Fibroblast of lung (primary cell): ENCODE measurements at places on chromosomes 5 and 9.

DNA sequence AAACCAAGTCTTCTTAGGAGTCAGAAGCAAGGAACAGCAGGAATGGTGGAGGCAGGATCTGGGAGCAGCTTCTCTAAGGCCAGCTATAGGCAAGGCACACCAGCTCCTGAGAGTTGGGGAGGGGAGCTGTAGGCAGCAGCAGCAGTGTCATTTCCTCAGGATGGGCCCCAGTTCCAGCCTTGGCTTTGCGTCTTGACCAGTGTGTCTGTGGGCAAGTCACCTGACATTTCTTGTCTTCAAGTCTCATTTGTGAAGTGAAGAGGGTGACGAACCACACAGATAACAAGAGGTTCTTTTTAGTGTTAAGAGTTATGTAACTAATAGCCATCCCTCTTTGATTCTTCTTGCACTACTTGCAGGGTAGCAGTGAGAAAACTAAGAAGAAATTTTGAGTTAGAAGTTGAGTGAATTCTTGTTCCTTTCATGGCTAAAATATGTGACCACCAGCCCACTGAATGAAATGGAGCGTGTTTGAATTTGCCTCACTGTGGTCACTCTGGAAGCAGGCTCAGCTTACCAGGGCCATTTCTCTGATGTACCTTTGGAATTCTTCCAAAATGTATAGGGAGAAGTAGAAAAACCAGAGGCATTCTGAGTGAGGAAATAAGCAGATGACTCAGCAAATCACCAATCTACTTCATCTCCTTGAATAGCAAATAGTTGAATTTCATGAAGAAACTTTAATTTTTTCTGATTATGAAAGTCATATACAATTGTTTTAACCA, 42.4 kb downstream of the RHOBTB3 start:
- DNase-seq = peak; percentile 89

DNA sequence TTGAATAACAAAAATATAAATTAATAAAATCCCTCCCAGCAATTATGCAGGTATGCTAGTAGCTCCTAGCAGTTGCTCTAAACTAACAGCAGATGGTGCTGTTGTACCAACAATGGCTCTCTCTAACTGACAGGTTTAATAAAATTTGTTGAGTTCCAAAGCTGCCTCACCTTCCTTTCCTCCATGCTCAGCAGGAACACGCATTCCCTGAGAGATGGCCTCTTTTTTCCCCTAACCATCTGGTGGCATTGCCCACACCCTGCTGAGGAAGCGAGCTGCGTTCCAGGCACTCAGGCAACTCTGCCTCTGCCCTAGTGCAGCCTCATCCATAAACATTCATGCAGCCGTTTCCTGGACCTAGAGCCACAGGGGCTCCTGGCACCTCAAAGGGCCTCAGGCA, 106.2 kb downstream of the KLHL3 start:
- peak; percentile 46 for DNase-seq

GRCh38 chr5:15774632-15775031, 274.7 kb downstream of the FBXL7 start:
- no peak for DNase-seq

DNA sequence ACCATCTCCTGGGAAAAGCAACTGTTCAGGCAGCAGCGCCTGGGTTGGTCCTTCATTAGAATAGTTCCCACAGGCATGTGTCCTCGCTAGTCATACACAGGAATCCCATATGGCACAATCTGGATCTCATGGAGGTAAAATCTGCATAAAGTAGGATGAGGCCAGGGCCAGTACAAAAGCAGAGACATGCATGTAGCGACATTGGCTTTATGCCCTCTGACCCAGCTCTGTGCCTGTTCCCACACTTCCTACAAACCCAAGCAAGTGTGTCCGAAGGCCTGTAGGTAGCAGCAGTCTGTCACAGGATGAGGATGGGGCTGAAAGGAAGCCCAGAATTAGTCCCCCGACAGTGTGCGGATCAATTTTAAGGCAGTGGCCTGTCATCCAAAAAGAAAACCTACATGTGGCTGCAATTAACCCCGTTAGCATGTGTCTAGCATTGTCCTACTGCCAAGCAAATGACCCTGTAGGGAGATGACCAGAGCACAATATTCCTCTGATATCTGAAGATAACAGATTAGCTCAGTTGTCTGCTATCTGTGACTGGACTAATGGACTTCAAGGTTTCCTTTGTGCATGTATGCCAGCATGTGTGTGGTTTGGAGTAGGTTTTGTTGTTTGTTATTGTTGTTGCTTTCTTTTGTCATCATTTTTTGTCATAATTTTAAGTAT, 178.8 kb downstream of the TMEM161B start:
- DNase-seq = no peak

GRCh38 chr5:116436674-116437350, 137.8 kb downstream of the SEMA6A start:
- no peak for DNase-seq

- DNase-seq = peak; percentile 100
Observed at GRCh38 chr5:37668524-37669047, 171.3 kb downstream of the GDNF start.

DNA sequence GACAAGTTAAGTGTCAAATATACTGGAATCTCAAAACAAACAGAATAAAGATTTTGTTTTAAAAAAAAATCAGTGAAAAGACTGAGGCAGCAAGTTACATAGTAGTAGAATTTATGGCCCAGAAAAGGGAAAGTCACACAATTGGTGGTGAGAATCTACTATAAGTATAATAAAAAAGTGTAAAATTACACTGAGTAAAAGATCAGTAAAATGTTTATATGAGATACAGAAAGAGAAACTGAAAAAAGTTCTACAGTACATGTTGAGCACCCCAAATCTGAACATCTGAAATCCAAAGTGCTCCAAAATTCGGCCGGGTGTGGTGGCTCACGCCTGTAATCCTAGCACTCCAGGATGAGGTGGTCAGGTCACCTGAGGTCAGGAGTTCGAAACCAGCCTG, 15.0 kb downstream of the AGTPBP1 start:
- no peak for DNase-seq

DNA sequence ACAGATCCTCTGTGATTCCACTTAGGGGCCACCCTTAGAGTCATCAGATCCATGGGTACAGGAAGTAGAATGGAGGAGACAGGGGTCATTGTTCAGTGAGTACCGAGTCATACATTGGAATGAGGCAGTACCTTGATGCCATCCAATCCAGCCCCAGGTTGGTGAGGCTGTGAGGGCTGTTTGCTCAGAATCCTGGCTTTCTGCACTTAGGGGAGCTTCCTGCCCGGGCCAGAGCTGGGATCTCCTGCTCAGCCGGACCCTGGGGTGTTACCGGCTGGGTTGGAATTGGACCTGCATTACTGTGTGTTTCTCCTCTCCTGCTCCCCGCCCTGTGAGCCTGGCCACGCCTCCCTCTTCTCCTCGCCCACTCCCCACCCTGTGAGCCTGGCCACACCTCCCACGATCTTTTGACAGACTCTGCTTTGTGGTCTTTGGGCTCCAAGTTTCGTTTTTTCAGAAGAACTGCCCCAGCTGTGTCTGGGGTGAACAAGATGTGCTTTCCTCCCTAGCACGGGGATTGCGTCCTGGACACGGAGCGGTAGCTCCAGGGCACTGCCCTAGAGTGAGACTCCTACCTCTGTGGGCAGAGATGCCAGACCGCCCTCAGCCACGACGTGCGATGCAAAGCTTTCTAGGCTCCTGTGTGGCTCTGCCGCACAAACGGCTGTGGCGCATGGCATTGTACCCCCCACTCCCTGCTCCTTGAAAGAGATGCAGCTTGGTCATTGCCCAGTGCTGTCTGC, 15.4 kb downstream of the TRAF2 start:
- DNase-seq = peak; percentile 64

GRCh38 chr5:55913466-55914413, 62.6 kb downstream of the IL31RA start:
- DNase-seq = no peak

DNA sequence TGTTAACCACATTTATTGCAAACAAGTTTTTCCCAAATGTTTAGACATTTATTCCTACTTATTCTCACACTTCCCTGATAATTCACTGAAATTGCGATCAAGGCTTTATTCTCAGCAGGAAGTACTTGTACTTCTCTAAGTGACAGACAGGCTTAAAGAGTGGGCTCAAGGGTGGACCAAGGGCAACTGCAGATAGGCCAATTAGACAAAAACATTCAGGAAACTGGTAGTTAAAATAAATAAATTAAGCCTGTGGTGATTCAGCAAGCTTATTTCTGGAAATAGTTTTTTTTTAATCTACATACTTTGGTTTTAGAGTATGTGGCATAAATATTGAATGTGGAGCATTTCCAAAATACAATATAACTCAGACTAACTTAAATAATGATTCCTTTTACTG, 136.1 kb downstream of the UGCG start:
- peak; percentile 57 for DNase-seq

- peak; percentile 64 for DNase-seq
Observed at GRCh38 chr5:34411470-34412346, 244.4 kb upstream of the RAI14 start.
